ENCODE measurements at places on chromosomes 13 and 19. TPM values are rescaled to one million over a fixed set of nuclear protein-coding genes. Genes with fewer than 3 reads are reported as not detected.
A peak's percentile ranks its signal among the peaks of the same experiment; 100 is the strongest.

DNA sequence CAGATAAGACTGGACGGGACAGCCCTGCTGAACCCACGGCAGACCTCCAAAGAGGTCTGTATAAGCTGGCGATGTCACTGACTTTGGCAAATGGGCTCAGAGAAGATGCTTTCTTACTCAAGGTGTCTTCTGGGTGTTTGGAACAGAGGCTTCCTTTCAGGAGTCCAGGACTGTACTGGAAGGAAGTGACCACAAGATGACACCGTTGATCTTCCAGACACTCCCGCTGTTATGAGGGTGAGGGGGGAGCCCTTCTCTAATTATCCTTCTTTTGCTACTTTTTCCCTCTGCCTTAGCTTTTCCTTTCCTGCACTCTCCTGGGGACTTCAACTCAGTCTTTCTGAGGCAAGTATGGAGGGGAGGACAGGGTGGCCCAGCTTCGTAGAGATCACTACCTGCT is 65.2 kb upstream of the ZNF599 start:
- peak; percentile 18 for DNase-seq

DNA sequence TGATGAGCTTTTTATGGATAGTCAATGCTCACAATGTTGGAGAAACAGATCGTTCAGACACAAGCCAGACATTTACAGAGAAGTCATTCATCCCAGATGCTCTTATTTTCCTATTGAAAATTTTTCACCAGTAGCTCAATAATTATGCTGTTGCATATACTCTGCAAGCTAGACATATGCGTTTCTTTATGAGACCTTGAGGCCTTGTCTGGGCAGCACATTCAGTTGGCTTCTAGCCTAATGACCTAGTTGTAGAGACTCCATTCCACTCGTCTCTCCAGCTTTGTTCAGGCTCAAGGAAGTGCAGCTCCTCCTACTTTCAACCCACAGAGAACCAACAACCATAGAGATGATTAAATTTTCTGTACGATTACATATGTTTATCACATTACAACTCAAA is 237.7 kb downstream of the MZT1 start:
- DNase-seq: no peak

DNA sequence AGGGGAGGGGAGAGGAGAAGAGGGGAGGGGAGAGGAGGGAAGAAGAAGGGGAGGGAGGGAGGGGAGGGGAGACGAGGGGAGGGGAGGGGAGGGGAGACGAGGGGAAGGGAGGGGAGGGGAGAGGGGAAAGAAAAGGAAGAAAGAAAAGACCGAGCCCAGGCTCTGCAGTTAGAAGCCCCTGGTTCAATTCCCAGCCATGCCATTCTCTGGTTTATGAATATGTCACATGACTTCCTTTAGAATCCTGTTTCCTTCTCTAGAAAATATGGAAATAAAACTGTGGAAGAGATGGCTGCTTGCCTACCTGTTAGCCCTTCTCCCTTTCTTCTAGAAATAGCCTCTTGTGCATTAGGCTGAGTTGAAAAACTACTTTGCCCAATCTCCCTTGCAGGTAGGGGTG is 14.3 kb downstream of the TNNT1 start:
- no peak for DNase-seq

Gene KIR3DL2
- total RNA-seq: not detected
